ENCODE measurements at places on chromosomes 4 and X.
A peak's percentile ranks its signal among the peaks of the same experiment; 100 is the strongest.

DNA sequence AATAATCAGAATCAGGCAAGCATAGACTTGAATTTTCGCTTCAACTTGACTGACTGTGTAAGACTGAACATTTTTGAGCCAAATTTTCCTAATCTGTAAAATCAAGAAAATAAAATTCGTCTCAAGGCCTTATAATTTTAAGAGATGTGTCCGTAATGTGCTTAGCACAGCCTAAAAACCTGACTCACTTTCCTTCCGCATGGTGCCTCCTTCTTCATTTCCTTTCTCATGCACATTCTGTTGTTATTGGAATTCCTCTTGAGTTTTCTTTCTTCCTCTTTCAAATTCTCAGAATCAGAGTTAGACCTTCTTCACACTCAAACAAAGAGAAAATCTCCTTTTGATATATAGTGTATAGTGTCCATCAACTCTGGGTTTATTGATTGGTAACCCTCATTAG, 208.9 kb upstream of the SLIT2 start:
- peak; percentile 7 for DNase-seq

DNA sequence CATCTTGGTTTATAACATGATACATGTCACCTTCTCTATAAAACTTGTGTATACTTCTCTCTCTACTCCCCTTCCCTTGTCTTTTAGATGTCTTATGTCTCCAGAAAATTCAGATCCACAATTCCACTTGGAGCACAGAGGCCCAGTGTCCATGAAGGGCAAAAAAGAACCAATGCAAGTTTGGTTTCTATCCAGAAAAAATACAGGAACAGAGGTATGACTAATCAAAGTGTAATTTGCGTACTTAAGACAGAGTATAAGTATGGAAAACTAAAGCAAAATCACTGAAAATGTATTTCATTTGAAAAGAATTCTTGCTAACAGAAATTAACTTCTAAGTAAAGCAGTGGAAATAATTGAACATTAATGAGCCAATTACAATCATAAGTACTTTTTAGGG, 46.2 kb downstream of the GUCY1B1 start:
- DNase-seq = no peak

DNA sequence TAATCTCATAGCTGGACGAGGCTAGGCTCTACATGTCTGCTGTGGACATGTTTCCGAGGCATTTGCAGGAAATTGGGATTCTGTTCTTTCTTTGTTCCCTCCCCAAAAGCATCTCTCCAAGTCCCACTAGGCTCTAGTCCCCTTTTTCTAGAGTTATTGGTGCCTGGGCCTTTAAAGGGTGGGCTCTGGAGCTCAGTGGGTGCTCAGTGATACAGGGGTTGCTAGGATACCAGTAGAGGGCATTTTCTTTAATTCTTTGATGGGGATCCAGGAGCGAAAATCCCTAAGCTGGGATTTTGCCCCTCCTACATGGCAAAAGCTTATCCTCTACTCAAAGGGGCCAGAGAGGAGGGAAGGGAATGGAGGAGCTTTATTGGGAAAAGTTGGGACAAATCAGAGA, 34.2 kb downstream of the ARHGEF9 start:
- DNase-seq = no peak

- peak; percentile 71 for DNase-seq
These were observed 29.6 kb downstream of the AREG start for GRCh38 chr4:74474345-74475090.

GRCh38 chrX:129747533-129747932, 8.8 kb downstream of the XPNPEP2 start:
- DNase-seq = no peak

DNA sequence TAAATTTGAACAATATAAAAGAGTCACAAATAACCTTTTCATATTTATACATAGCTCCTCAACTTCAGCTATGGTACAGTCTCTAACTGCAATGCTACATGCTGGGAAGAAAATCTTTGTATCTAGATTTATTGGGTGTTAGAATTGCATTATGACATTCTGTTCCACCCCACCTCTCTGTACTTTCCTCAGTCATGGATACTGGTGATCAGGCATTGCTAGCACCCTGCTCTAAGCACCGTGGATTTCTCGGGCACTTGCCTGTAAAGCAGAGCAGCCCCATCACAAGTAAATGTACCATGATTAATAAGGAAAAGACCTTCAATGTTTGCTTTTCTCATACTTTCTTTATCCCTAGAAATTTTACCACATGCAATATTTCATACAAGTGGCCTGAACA, 1028.9 kb upstream of the INTU start:
- DNase-seq = no peak

- no peak for DNase-seq
These were observed 246.2 kb downstream of the ASMT start for GRCh38 chrX:1860936-1861594.

DNA sequence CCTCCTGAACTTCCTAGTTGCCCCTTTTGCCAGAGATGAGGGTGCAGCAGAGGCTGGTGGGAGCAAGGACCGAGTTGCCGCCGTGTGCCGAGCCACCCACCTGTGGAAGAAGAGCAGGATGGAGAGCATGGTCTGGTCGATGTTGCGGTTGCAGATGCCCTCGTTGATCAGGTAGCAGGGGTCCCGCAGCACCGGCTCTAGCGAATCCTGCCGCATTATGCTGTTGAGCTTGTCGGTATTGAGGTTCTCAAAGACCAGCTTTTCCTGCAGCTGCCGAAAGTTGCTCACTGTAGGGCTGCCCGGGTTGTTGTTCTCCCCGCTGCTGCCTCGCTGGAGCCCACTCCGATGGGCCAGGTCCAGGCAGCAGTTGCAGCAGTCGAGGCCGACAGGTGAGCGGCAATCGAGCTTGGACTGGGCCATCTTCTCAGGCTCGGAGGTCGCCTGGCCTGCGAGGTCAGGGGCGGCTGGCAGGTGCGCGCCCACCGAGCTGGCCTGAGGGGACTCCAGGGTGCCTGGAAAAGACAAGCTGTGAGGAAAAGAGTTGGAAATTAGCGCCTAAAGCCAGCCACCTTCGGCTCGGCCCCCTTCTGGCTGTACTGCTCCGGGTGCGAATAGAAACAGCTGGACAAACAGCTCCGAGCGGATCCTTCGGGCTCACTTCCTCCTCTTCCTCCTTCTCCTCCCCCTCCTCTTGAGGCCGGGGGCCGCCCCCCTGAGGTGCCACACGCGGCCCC, 420 bp downstream of the TSC22D3 start:
- no peak for DNase-seq

DNA sequence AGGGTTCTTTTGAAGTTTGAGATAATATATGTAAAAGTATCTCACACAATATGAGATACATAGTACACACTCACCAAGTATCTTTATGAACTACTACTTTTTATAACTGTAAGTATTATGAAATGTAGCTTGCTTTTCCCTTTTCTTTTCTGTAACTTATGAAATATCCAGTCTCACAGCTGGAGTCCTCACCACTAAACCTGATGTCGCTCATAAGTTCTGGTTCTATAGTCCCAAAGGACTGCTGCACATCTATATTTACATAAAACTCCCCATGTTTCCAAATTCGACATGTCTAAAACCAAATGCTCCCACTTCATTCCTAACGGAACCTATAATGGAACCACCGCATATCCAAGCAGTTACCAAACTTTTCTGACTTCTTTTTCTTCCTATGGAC, 186.5 kb upstream of the SLC7A11 start:
- no peak for DNase-seq

DNA sequence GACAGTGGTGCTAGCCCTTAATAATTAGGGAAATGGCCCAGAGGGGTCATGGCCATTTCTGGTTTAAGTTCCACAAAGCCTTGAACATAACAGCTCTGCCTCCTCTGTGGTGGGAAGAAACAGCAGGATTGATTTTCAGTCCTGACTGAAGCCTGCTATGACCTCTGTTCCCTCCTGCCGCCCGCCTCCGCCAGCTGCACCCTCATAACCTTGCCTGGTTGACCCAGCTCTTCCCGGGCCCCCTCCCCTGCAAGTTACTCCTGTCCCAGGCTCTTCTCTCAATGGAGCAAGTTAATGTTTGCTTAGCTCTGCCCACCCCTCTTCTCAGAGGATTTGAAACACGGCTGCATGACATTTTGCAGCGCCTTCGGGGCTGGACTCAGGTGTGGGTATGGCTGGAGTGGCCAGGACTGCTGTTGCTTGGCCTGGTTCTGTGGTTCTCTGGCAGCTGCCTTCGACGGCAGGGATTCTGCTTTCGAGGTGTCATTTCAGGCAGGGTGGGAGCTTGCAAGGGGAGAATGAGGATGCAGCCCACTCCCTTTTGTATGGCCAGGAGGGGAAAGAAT, 27.3 kb downstream of the BCORL1 start:
- DNase-seq = no peak

GRCh38 chr4:137543198-137543597, 10.9 kb upstream of the PCDH18 start:
- no peak for DNase-seq

DNA sequence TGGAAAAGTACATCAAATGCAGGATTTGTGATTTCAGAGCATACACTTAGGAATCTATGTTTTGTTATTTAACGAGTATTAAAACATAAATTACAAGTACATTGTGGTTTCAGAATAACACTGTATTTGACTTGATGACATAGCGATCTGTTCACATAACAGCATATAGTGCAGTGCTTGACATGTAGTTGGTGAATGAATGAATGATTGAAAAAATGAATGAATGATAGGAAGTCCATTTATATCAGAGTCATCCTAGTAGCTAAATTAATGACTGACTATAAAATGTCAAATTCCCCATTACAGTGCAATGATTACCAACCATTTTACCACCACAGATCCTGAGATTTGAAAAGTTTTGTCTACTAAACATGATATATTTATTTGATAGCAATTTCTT, 114.6 kb upstream of the FAT1 start:
- no peak for DNase-seq

DNA sequence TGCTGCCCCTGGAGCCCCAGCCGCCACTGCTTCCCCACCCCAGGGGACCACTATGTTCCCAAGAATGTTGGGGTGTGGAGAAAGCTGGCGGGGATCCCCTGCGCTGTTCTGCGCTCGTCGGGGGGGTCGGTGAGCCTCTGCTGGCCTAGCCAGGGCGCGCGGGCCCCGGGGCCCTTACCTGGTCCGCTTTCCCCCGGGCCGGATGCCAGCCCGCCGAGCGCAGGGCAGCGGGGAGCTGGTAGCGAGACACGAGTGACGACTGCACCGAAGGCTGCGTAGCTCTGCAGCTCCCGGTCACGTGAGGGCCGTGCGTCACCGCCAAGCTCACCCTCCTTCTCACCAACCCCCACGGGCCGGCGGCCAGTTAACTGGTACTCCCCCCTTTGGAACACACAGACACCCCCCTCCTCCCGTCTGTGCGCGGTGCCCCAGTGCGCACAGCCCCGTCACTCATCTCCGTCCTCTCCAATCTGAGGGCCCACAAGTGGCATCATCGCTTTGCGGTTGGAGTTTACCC, at the start of gene BEX1:
Gene BEX1, minus strand, starts transcription at position 254 of the 517 bp plus-strand sequence. CDS start 897 bp downstream, outside the sequence.
- DNase-seq = peak; percentile 3

DNA sequence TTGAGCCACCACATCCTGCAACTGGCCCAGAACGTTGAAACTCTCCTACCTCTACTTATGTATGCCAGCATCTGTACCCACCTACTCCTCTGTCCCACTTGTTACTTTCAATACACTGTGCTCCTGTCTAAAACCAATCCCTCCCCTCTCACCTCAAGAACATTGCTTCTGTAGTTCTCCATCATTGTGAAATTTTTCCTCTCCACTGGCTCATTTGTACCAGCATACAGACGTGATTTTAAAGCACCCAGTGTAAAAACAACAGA, 25.5 kb upstream of the USO1 start:
- DNase-seq = no peak

DNA sequence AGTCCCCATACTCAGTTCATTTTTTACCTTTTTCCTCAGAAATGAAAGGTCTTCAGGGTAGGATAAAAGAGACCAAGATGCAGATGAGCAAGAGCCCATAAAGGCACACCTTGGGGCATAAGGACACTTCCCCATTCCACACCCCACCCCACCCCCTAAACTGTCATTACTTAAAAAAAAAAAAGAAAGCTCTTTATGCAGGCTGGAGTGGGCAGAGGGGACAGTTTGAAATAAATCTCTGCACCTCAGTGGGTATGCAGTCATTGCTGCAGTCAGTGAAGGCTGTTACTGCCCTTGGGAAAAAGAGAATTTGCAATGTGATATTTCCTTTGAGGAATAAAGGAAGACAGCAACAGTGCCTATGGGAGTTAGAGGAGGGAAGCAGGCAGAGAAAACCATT, 137.5 kb downstream of the ANK2 start:
- no peak for DNase-seq

DNA sequence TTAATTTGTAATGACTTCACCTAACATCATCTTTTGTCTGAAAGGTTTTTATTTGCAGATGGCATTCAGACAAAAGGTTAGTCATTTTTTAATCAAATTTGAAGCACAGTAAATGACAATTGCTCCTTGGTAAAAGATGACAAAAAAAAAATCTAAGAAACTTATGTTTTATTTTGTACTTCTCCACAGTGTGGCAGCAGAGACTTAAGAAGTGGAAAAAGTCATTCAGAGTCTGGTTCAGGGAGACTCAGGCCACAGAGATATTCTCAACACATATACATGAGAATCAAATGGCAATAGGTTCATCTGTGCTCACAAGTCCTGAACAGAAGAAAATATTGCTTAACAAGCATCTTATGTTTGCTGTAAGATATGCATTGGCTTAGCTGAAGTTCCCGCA, 436.2 kb downstream of the KCNIP4 start:
- DNase-seq = no peak

- DNase-seq = no peak
These were observed 54.4 kb upstream of the SMAD1 start for GRCh38 chr4:145427221-145427620.

GRCh38 chrX:72430405-72430968, 124.8 kb upstream of the CITED1 start:
- DNase-seq = no peak

GRCh38 chr4:177349191-177349590, 39.5 kb downstream of the NEIL3 start:
- no peak for DNase-seq

DNA sequence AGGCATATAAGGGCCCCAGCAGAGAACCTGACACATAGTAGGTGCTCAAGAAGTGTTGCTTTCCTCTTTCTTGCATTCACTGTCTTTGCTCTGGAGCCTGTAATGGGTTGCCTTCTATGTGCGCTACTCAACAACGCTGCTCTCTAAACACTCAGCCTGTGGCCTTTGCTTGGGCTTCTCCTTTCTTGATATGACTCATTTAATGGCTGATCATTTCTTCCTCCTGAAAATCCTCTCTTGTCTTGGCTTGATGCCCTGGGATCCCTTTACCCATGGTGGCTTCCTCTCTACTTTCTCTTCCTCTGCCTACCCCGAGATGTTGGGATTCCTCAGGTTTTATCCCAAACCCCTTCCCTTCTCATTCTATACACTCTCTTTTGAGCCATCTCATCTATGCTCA, 19.9 kb upstream of the PJA1 start:
- DNase-seq = no peak

GRCh38 chr4:23904639-23905071, 14.8 kb upstream of the PPARGC1A start:
- DNase-seq = peak; percentile 61

GRCh38 chr4:48506716-48507115, 16.7 kb downstream of the ZAR1 start:
- DNase-seq = no peak

GRCh38 chr4:126174627-126175026, 859.9 kb downstream of the FAT4 start:
- DNase-seq = no peak
